LNCaP clone FGC (cell line): ENCODE measurements at places on chromosomes 3 and 15.

DNA sequence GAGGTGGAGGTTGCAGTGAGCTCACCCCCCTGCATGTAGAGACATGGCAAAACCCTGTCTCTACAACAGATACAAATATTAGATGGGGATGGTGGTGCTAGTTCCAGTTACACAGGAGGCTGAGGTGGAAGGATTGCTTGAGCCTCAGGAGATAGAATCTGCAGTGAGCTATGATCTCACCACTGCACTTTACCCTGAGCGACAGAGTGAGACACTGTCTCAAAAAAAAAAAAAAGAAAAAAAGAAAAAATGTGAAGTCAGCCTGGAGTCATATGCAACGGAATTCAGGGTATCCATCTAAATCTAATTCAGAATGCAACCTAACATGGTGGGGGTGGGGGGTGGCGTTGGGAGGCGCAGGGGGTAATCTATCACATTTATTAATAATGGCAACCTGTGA, 37.1 kb upstream of the NR2F2 start:
- no peak for DNase-seq

DNA sequence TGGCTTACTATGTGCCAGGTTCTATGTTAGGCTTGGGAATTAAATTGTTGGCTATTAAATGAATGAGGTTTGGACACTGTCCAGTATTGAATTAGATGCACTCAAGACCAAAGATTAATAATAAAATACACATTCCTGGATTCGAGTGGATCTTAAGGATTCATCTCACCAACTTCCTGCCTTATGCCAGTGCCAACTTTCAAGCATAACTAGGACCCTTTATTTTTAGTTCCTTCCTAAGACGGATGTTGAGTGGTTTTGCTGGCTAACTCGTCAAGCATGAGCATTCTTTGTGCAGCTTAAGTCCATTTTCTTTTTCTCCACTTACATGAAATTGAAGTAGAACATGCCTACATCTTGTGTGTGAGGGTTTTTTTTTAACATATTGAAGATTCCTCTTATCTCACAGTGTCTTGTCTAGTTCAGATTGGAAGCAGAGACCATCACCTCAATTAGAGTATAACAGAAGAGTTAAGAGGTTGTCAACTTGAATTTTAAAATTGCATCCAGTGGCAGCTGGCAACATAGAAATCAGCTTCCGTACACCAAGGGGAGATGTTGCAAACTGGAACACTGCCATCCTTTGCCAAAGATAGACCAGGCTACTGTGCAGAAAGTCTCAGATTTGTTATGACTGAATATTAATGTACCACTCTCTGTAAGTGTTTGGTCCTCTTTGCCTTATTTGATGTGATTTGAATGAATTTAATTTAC, 106.3 kb upstream of the BFSP2 start:
- no peak for DNase-seq

GRCh38 chr15:51025454-51025846, 69.3 kb downstream of the TNFAIP8L3 start:
- no peak for DNase-seq

GRCh38 chr15:92473756-92474155, 80.1 kb downstream of the ST8SIA2 start:
- no peak for DNase-seq

- DNase-seq, result no peak
These were observed 64.9 kb downstream of the LRRC3B start for GRCh38 chr3:26687466-26687865.

DNA sequence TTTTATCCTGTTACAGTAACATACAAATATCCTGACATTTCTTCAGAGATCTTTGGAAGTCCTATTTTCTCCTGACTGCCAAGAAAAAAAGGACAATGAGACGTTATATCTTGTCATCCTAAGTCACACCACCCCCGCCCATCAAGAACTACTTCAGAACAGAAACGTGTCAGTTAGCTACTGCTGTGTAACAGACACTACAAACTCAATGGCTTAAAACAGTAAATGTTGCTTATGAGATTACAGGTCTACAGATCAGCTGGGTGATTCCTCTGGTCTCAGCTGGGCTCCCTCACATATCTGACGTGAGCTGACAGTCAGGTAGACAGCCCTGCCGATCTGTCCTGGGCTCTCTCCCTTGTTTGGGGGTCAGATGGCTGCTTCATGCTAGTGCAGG, 20.5 kb upstream of the CCDC174 start:
- DNase-seq, result no peak

- peak; percentile 82 for DNase-seq
These were observed 25.5 kb downstream of the GLDN start for GRCh38 chr15:51366920-51367319.

GRCh38 chr3:131350506-131350905, 31.1 kb upstream of the NUDT16 start:
- no peak for DNase-seq

GRCh38 chr3:10956986-10957385, 35.6 kb upstream of the SLC6A1 start:
- no peak for DNase-seq

- no peak for DNase-seq
These were observed 642 bp downstream of the COX5A start for GRCh38 chr15:74937272-74937589.

GRCh38 chr15:78077053-78077870, at the start of gene TBC1D2B:
Gene TBC1D2B (minus strand): TSS chr15:78077711. CDS start chr15:78077652, 59 bp downstream.
- no peak for DNase-seq

GRCh38 chr3:168544097-168544957, 448.6 kb upstream of the GOLIM4 start:
- no peak for DNase-seq

- no peak for DNase-seq
These were observed 39.5 kb downstream of the YEATS2 start for GRCh38 chr3:183737116-183737515.

DNA sequence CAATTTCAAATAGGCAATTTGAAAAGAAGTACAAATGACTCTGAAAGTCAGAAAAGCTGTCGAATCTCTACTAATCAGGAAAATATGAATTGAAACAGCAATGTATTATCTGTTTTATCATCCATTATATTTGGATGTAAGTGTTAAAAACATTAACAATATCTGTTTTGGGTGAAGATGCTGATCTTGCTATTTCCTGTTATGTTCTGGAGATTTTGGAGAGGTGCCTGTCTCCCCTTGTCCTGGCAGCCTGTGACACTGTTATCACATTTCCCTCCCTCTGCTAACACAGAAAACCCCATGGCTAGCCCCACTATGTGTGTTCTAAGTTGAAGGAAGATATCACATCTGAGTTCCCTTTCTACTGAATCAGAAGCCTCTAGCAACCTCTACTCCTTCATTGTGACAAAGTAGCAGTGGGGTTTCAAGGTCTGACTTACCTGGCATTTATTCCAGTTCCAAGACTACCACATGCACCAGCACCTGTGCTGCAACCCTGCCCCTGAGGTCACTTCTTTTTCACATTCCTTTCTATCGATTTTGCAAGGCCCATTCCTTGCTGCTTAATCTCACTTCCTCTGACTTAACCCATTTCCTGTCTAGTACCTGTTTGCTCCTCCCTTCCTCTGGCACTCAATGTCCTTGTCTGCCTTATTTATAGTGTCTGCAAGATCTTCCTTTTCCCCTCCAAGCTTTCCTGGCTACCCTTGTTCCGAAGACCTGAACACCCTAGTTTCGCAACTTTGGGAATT, 95.5 kb upstream of the COL8A1 start:
- no peak for DNase-seq

GRCh38 chr3:37111199-37111598, 63.2 kb downstream of the LRRFIP2 start:
- DNase-seq, result no peak

- no peak for DNase-seq
These were observed 106.4 kb downstream of the TUSC7 start for GRCh38 chr3:116815831-116816588.

DNA sequence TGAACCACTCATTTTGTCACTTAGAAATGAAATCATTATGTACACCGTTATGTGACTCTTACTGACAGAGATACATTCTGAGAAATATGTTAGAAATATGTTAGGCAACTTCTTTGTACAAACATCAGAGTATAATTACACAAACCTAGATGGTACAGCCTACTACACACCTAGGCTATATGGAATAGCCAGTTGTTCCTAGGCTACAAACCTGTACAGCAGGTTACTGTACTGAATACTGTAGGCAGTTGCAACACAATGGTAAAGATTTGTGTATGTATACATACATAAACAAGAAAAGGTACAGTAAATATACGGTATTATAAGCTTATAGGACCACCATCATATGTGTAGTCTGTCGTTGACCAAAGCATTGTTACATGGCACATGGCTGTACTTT, 3.7 kb downstream of the SACM1L start:
- peak; percentile 52 for DNase-seq

GRCh38 chr3:152213203-152213602, 55.5 kb upstream of the MBNL1 start:
- DNase-seq, result no peak

DNA sequence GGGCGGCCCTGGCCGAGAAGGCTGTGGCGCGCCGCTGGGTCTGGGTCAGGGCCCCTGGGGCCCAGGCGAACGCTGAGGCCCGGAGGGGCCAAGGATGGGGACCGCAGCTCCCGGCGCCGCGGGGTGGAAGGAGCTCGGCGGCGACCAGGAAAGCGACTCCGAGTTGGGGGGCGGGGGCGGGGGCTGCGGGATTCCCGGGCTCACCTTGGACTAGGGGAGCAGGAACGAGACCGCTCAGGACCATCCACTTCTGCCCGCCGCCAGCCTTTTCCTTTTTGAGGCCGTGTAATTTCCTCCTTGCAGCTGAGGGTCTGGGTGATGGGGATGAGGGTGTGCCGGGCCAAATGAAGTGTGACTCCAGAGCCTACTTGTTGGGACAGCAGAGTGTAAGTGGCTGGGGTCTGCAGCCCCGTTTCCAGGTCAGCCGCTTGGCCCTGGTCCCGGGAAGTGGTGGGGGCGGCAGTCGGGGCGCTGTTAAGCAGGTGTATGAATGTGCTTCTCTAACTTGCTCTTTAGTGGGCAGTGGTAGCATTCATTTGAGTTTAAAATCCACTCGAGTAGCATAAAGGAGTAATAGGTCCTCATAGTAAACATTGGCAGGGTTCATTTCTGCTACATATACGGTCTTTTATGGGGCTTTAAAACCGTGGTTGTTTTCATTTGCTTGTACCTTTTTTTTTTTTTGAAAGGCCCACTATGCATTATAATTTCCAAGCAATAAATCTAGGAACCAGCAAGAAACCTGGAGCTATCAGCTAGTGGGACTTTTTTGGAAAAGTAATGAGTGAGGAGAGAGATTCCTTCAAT, 717 bp downstream of the PXK start:
- peak; percentile 50 for DNase-seq

DNA sequence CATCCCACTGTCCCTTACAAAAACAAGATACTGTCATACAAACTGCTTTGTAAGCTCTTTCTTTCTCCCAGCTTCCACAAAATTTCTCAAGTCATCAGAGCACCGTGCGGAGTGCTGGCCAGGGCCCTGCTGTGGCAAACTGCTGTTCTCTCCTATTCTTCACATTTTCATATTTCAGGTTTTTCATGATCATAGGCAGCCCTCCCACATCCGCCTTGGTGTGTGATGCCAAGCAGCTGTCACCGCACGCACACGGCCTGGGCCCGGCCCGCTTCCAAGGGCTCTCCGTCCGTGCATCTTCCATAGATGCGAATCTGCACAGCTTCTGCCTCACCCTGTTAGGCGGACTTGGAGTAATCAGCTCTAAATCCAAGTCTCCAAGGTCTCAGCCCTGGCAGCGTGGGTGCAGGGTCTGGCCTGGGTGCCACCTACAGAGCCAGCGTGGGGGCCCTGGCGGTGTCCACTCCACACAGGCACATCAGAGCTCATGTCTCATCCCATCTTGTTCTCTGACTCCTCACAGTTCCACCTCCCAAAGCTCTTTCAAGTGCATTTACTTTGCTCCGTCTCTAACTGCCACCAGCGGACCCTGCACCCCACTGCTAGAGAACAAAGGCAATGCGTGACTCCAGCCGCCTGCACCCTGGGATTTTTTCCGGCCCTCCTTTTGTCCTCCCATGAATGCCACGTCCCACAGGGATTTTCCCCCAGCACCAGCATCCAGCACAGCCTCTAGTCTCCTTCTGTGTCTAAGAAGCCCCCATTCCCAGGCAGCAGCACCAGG, 27.2 kb downstream of the CYFIP1 start:
- no peak for DNase-seq

- no peak for DNase-seq
These were observed 15.4 kb upstream of the RFC4 start for GRCh38 chr3:186821429-186822387.

DNA sequence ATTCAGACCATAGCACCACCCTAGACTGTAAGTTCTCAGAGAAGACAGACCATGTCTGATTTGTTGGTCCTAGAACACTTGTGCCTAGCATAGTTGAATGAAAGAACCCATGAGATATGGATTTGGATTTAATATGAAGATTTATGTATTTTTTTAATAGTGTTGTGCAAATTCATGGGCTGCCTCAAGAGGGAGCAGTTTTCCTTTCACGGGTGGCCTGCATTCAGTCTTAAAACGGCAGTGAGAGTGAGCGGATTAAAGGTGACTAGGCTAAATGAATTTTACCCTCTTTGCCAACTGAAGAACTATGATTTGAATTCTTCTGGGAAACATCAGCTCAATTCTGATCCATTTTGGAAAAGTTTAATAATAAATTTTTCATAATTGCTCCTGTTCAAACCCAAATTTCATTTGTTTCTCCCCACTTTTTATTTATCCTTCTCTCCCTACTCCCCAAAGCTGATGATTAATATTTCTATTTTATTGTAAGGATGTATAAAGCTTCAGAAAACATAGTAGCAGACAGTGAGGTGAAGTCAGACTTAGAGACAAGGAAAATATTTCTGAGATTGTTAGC, 67.3 kb downstream of the MORC1 start:
- DNase-seq, result no peak

GRCh38 chr15:55037071-55037470, 159.7 kb downstream of the RSL24D1 start:
- no peak for DNase-seq

- peak; percentile 35 for DNase-seq
These were observed 596.7 kb downstream of the FGF12 start for GRCh38 chr3:192130534-192131132.

GRCh38 chr3:167852216-167852615, 116.7 kb downstream of the SERPINI1 start:
- no peak for DNase-seq

DNA sequence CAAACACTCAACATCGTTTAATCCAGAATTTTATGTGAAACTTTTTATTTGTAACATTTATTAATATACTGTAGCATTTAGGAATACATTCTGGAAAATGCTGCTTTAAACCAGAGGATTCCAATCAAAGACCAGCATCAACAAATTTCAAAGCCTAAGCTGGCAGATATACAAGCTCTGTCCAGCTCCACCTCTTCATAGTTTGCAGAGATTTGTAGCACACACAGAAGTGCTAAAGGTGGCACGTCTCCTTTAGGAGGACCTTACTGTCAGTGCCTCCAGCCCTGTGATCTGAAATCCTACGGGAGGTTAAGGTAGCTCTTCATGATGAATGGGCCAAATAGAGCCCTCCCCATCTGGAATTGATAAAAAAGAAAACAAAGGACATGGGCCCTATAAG, 329.7 kb upstream of the NECTIN3 start:
- no peak for DNase-seq

- DNase-seq, result no peak
These were observed 9.1 kb downstream of the EPHA3 start for GRCh38 chr3:89116476-89116875.

GRCh38 chr3:14183015-14183577, 4.5 kb downstream of the LSM3 start:
- DNase-seq, result no peak
